ENCODE measurements at places on chromosomes 6 and 20.
A peak's percentile ranks its signal among the peaks of the same experiment; 100 is the strongest.

- no peak for DNase-seq
Measured at GRCh38 chr6:43838276-43839036, 68.4 kb downstream of the VEGFA start.

GRCh38 chr20:63223121-63223825 lies 7.3 kb upstream of the YTHDF1 start:
- peak; percentile 19 for DNase-seq

- no peak for DNase-seq
Measured at GRCh38 chr20:45833030-45833882, at the start of gene SNX21. SNX21 (plus strand) TSS chr20:45833799; CDS start chr20:45833920, 121 bp downstream.

DNA sequence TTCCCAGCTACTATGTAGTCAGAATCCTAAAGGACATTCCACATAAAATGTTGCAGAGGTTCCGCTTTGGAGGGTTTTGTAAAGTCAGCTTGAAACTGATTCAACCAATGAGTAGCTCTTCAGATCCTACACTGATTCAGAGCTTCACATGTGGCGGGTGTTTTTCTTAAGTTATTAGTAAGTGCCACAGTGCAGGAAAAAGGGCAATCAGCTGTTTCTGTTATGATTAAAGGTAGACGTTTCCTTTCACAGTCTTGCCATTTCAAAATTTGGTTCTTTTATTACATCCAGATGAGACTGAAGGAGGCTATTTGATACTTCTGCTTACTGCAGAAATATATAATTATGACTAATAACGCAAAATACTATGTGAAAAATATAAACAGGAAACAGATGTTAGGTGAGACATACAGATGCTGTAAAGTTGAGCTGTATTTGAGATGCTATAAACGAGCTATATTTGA lies 443.9 kb downstream of the CDKAL1 start:
- no peak for DNase-seq

- DNase-seq = no peak
Measured at GRCh38 chr6:149422581-149422980, 22.5 kb downstream of the SUMO4 start.

- no peak for DNase-seq
Measured at GRCh38 chr6:24930431-24930871, 5.3 kb downstream of the RIPOR2 start.

GRCh38 chr20:19453410-19453809 lies 241.0 kb downstream of the SLC24A3 start:
- DNase-seq = no peak

DNA sequence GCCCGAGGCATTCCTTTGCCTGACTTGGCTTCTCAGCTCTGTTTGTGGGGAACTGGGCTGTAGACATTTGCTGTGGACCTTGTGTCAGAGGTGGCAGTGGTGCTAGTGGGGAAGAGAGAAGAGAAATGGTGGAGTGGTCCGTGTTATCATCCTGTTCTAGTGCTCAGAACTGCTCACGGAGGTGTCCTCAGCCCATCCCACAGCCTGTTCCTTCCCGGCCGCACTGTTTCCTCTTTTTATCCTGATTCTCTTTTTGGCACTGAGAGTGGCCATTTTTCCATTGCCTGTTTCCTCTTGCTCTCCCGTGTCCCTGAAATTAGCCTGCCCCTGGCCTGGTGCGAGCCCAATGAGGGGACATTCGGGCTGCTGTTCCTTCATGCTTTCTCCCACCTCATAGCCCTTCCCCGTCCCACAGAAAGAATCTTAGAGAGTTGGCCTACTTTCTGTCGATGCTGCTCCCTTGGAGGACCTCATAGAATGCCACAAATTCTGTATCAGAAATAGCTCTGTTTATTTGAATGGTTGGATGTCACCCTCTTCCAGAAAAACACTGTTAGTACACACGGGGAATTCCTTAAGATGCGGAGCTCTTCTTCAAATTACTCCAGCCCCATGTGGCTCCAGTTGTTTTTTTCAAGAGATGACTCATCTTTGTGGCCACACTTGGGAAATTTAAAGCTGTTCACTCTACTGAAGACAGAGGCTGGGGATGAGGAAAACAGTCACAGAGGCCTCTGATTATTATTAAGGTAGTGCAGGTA lies 26.1 kb downstream of the FARS2 start:
- no peak for DNase-seq

GRCh38 chr6:753486-753885 lies 60.5 kb upstream of the EXOC2 start:
- DNase-seq = no peak

GRCh38 chr6:34386316-34387137 lies 5.9 kb downstream of the NUDT3 start:
- no peak for DNase-seq

DNA sequence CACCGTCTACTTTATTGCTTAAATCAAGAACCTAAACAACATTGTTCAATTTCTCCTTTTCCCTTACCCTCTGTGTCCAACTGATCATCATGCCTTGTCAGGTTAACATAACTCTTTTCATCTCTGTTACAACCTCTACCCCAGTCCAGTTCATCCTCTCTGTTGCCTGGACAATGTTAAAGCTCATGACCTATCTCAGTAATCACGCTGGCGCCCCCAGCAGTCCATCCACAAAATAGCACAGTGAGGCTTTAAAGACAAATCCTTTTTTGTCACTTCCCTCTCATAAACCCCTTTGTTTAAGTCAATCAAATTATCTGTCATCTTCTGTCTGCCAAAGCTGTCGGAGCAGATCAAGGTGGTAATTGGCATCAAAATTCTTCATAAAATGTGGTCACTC lies 140.1 kb downstream of the QKI start:
- peak; percentile 36 for DNase-seq

DNA sequence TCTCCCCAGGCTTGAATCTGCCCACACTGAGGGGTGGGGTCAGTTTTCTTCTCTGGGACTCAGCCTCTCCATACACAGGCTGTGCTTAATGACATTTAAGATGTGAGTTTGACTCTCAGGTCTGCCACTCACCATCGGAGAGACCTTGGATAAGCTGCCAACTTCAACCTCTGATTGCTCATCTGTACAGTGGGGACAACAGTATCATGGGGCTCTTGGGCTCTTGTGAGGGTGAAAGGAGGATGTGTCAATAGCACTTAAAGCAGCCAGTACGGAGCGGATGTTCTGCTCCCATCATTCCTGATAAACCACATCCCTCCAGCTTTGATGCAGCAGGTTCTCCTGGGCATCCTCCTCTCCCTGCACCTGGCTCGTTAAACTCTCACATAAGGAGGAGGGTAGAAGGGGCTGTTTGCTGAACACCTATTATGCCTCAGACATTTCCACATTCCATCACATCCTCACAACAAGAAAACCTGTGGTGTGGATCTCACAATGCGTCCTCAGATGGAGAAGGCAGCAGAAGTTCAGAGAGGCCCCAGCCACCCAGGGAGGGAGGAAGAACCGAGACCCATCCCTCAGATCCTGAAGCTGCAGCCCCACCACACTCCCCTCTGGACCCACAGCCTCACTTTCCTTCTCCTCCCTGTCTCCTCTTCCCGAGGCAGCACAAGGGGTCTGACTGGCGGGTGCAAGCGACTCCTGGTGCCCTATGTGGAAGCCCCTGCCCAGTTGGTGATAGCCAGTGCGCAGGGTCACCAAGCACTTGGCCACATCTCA lies 1.9 kb upstream of the PDYN start:
- no peak for DNase-seq

DNA sequence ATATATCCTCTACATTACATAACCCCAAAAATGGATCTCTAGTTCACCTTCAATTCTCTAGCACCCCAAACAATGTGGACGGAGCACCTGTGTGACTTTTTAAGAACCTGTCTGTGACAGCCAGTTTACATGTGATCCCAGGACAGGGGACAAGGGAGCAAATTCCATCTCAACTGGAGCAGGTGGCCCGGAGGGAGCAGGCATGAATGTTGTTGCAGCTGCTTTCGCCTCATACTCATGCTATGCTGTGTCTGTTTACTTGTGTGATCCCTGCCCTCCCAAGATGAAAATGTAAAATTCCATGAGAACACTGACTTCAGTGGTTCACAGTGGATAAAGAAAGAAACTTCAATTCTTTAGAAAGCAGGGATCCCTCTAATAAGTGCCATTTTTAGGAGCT lies 600.3 kb downstream of the CDH26 start:
- DNase-seq = no peak

- no peak for DNase-seq
Measured at GRCh38 chr6:13280254-13280653, 48.1 kb downstream of the TBC1D7 start.

- DNase-seq = no peak
Measured at GRCh38 chr6:44291841-44292240, 21.3 kb downstream of the AARS2 start.

- DNase-seq = no peak
Measured at GRCh38 chr6:118514689-118515088, 33.4 kb upstream of the PLN start.
